ENCODE measurements at places on chromosomes 16 and 17.

GRCh38 chr16:30092373-30093010 lies 768 bp upstream of the TBX6 start:
- peak; percentile 88 for DNase-seq

GRCh38 chr17:48500435-48501426 lies 30.1 kb downstream of the HOXB1 start:
- no peak for DNase-seq

DNA sequence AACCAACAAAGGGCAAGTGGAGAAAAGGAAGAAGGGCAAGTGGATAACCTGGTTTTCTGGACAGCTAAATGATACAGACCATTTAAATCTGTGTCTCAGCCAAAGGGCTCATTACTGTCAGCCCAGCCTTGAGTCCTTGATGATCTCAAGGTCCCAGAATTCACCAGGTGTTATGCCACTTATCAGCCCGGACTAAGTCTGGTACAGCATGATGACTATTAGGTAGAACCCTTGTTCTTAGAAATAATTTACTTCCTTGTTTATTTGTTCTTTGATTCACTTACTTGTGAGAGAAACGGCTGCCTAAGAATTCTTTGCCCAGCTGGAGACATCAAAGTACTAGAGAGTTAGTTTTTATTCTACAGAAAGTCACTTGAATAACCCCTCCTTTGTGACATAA lies 3.5 kb downstream of the PDILT start:
- no peak for DNase-seq

GRCh38 chr16:11890231-11890965 lies 25.4 kb downstream of the GSPT1 start:
- no peak for DNase-seq

DNA sequence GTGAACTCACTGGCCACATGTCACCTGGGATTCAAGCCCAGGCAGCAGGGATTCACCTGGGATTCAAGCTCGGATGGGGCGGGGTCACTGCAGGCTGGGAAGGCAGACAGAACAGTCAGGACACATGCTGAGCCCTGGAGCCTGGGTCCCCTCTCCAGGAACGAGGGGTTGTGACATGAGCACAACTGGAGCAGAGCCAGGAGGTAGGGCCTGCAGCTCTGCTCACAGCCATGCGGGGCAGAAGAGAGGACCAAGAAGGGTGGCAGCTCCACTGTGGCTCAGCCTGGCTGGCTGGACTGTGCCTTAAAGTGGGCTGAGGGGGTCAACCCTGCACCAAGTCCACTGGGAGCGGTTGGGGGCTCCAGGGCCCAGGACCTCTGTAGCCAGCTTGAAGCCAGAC lies 150.1 kb downstream of the RAB11FIP4 start:
- DNase-seq, result peak; percentile 31

DNA sequence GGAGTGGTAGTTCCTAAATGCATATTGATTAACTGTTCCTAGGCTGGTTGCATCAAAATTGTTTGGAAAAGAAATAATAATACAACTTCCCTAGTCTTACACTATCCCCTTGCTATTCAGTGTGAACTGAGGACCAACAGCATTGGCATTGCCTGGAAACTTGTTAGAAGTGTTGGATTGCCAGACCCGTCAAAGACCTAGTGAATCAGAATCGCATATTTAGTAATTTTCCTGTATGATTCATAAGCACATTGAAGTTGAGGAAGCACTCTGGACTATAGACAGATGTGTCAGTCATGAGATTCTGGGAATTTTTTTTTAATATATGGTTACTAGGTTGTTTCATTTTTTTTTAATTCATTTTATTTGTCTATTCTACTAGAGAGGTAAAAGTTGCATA lies 34.7 kb upstream of the KCNJ16 start:
- DNase-seq, result no peak

DNA sequence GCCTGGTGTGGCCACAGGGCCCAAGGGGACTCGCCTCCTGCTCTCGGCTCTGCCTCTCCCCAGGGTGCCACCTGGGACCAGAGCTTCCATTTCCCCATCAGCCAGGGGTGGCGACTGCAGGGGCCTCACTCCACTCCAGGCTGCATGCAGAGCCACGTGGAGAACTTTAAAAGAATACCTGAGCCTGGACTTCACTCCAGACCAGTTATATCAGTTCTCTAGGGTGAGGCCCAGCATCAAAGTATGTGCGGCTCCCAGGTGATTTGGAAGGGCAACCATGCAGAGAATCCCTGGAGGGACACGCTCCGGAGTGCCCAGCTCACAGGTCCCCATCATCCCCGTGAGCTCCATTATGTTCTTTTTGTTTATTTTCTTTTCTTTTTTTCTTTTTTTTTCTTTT lies 39.8 kb downstream of the KIAA0513 start:
- no peak for DNase-seq

DNA sequence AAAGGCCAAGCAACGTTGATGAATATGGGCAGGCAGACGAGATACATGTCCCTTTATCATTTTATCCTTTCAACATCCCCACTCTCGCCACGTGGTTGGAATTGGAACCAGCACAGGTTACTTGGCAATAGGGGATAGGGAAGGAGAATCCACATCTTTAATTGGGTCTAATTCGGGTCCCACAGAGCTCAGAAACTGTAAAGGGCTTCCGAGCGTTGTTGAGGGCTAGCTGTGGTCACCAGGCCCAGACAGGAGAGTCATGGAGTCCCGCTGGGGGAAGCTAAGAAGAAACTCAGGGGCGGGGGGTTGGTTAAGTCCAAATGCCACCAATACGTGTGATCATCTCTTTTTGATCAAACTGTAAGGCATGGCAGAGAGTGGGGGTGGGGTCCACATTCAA lies 271.3 kb upstream of the ZFHX3 start:
- no peak for DNase-seq

- DNase-seq, result peak; percentile 3
Observed at GRCh38 chr16:1300664-1301476, 8.6 kb upstream of the UBE2I start.

DNA sequence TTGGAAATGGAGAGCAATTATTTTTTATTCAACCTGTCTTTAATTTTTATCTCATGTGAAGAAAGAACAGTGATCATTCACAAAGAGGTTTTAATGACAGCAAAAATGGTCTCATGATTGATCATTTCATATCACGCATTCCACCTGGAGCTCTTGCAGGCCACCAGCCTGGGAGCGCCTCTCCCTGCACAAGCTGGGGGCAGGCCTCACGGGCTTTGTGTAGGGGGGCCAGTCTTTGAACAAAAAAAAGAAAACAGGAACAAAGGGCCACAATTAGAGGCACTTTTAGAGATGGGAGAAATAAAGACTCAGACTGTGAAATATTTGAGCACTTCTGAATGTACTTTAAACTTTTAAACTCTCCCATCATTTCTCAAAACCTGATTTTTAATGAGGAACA lies 232.9 kb downstream of the CHD9NB start:
- DNase-seq, result no peak

DNA sequence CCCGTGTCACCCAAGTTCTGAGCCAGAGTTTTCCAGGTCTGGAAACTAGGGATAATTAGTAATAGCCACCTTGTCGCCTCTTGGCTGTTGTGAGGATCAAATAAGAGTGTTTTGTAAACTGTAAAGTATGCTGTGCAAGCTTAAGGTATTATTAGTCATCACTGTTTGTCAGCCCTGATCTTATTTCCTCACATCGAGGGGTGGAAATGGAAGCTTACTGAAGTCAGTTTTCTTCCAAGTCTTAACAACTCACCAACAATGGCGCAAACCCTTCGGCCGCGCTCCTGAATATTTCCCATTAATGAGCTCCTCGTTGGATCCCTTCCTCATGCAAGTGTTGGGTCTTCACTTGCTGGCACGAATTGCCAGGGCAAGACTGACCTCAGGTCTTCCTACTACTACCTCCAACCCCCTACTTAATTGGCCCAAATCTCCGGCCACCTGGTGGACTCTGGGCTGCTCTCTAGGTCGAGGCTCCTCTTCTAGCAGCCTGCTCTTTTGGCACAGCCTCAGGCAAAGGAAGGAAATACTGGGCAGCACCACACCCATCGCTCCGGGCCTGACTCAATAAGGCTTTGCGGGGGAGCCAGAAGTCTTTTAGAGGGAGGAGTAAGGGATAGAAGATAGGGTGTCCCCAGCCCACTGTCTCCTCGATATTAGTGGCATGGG lies 885 bp upstream of the SLC35B1 start:
- no peak for DNase-seq

GRCh38 chr17:37116671-37117185 lies 168.0 kb downstream of the AATF start:
- DNase-seq, result no peak

- DNase-seq, result no peak
Observed at GRCh38 chr16:70680495-70681381, 5.1 kb downstream of the MTSS2 start.

DNA sequence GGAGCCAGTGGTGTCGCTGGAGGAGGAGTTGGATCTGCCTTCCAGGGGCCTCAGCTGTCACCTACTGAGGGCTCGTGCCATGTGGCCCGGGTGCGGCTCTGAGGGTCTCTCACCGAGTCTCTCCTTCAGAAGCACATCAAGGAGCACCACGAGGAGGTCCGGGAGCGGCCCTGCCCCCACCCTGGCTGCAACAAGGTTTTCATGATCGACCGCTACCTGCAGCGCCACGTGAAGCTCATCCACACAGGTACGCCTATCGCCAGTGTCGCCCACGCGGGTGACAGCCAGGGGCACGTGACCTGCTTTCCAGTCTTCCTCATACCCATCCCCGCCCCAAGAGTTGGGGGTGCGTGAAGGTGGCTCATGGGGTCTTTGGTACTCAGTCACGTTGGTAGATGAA lies 12.5 kb downstream of the ZNF276 start:
- no peak for DNase-seq

DNA sequence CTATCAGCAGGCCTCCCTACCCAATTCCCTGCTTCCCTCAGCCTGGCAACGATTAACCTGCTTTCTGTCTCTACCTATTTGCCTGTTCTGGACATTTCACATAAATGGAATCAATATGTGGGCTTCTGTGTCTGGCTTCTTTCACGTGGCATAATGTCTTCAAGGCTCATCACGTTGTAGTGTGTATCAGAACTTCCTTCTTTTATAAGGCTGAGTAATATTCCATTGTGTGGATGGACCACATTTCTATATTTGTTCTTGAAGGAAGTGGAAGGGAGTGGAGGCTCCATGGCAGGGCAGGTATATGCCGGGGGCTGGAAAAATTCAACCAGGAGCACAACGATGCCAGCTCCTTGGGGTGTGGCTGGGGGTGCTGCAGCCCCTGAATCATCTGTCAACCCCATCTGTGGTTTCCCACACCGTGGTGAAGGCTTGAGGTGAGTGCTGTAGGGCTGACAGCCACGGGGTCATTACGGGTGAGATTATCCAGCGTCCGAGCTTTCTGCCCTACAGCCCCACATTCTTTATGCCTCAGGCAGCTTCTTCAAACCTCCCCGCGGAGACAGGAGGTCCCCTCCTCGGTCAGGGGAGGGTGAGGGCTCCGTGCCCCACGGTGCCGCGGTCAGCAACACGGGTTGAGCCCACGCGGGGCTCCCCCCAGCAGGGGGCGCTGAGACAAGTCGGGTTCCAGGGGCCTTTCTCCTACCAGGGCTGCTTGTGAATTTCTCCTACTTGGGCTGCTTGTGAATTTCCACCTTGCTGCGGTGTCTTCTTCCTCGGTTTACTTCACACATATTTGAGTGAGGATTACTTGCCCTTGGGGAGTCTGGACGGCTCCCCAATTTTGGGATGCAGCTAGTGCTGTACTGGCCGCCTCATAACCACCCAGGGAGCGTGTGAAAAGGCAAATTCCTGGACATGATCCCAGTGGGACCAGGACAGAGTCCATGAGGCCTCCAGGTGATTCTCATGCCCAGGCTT lies 18.3 kb upstream of the WFIKKN2 start:
- DNase-seq, result peak; percentile 43

- DNase-seq, result no peak
Observed at GRCh38 chr17:2093349-2093748, 38.4 kb downstream of the HIC1 start.

- DNase-seq, result no peak
Observed at GRCh38 chr16:76487411-76488064, 210.3 kb downstream of the CNTNAP4 start.

- no peak for DNase-seq
Observed at GRCh38 chr17:6108382-6108781, 38.2 kb downstream of the WSCD1 start.

- DNase-seq, result no peak
Observed at GRCh38 chr17:4625181-4625617, 16.3 kb downstream of the ALOX15 start.

DNA sequence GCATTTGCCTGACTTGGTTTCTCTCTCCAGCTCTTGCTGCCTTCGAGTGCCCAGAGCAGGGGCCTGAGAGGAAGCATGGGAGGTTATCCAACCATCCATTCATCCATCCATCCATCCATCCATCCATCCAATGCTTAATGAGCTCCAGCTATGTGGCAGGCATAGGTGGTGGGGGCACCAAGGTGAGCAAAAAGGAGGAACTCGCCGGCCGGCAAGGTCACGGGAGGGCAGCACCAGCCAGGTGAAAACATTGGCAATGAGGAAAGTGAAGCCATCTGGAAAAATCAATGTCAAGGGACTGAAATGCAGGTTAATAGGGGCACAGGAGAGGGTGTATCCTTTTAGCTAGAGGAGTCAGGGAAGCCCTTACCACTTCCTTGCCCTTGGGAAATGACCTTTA lies 18.2 kb upstream of the DOK4 start:
- DNase-seq, result no peak

- peak; percentile 4 for DNase-seq
Observed at GRCh38 chr17:3636908-3637373, 381 bp downstream of the CTNS start.

GRCh38 chr17:17648762-17649161 lies 32.5 kb upstream of the RAI1 start:
- no peak for DNase-seq
